Fibroblast of lung (primary cell): ENCODE measurements at places on chromosomes 4 and X. TPM values are rescaled to one million over a fixed set of nuclear protein-coding genes. Genes with fewer than 3 reads are reported as not detected.
A peak's percentile ranks its signal among the peaks of the same experiment; 100 is the strongest.

- peak; percentile 88 for DNase-seq
These were observed 12.7 kb downstream of the GAB3 start for GRCh38 chrX:154738011-154738738.

GRCh38 chrX:30876367-30876766 is 12.7 kb downstream of the TAB3 start:
- no peak for DNase-seq

- no peak for DNase-seq
These were observed 8.7 kb upstream of the TRPC5OS start for GRCh38 chrX:111867236-111867635.

DNA sequence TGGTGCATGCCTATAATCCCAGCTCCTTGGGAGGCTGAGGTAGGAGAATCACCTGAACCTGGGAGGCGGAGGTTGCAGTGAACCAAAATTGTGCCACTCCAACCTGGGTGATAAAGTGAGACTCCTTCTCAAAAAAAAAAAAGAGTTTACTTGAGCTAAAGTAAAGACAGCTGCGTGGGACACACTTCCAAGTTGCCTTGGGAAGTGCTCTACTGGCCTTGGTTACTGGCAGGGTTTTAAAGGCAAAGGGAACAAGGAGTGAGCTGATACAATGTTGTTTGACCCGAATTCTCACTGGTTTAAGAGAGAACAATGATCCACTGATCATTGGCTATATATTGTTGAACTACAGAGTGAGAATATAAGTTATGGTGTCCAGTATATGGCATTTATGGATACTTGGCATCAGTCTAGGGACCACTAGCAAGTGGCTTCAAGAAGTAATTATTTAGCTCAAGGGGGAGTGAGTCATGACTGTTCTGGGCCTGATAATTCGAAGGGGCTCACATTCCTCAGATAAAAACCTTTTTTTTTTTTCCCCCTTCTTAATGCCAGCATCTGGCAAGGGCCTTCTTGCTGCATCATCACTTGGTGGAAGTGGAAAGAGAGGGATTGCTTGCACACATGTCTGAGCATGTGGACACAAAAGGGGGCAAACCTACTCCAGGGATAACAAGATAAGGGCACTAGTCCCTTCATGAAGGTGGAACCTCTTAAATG is 32.3 kb downstream of the GRK4 start:
- peak; percentile 50 for DNase-seq

- DNase-seq = peak; percentile 76
These were observed 2.7 kb upstream of the MGARP start for GRCh38 chr4:139282721-139283075.

The BLTP1 gene
- polyA plus RNA-seq = 34.1 and 52.5 TPM in 2 replicates
